T-helper 22 cell (primary cell): ENCODE measurements at places on chromosomes 7 and 10.

- no peak for DNase-seq
These were observed 45.6 kb upstream of the TES start for GRCh38 chr7:116164552-116165306.

DNA sequence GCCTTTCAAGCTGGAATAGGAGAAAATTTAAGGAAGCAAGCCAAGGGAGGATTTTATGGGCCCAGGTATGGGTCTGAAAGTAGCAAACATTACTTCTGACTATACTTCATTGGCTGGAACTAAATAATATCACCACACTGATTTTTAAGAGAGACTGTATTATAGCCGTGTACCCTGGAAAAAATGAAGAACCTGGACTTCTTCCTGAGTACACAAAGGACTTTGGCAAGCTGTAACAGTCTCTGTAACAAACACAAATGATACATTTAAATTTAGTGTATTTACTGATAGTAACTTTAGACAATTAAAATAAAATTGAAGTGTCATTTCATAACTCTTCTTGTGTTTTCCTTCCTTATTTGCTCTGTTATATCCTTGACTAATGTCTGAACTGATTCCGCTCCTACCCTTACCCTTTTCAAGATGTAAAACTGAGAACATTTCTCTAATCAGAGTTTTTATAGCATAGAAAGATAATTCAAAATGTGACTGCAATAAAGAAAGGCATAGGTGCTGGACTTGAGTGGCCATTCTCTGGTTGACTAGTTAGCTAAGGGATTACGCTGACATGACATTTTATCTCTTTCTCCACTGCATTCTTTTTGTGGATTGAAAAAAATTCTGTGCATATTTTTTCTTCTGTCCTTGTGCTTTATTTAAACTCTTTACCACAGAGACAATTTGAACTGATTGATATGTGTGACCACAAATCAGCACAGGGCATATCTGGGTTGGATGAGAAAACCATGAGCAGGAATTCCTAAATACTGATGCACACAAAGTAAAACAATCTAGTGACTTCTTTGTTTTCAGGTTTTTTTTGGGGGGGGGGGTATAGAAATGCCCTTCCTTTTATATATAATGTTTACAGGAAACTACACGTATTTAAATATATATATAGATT is 349.7 kb downstream of the MDFIC start:
- no peak for DNase-seq

GRCh38 chr7:38873433-38873832 is 35.6 kb downstream of the VPS41 start:
- no peak for DNase-seq

- no peak for DNase-seq
These were observed 46.4 kb downstream of the KIAA1217 start for GRCh38 chr10:24255115-24255880.

- no peak for DNase-seq
These were observed 201.8 kb downstream of the GLI3 start for GRCh38 chr7:42035210-42035609.

DNA sequence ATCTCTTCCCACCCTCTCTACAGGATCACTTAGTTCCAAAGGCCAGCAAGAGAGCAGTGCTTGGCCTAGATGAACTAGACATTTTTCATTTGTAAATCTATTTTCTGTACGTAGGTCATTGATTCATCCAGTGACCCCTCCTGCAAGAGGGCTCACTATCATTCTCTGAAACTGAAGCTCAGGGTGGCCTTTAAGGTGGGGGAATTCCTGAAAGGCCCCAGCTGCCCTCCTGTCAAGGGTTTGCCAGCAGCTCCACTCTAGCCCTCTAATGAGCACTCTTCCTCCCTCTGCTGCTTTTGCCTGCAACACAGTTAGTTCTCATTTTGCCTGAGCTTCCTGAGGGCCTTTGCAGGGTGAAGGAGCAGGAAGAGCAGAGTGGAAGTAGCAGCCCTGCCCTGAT is 41.2 kb downstream of the LRRC18 start:
- no peak for DNase-seq

DNA sequence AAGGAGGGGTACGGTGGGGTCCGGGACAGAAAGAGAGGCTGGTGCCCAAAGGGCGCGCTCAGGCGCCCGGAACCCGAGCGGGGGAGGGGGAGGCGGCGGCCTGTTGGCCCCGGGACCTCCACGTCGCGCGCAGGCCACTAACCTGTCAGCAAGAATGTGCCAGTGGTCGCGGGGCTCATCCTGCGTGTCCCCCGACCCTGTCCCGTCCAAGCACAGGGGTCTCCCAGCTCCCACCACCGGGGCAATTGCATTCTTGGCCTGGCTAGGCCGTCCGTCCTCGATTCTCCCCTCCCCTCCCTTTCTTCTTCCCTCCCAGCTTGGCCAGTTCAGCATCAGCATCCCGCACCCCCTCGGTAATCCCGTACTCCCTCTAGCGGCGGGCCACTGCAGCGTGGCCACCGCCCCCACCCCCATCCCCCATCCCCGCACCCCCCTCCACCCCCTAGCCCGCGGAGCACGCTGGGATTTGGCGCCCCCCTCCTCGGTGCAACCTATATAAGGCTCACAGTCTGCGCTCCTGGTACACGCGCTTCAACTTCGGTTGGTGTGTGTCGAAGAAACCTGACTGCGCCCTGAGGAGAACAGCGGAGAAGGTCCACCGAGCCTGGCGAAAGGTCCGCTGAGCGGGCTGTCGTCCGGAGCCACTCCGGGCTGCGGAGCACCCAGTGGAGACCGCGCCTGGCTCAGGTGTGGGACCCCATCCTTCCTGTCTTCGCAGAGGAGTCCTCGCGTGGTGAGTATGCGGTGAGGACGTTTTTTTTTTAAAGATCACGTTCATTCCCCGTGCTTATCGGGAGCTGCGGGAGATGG is at the start of gene SGCE:
TSS of gene SGCE (minus strand) at position 286 of the 810 bp plus-strand sequence. CDS start at position 251, 35 bp downstream.
- DNase-seq: peak; percentile 13

- no peak for DNase-seq
These were observed 45.6 kb downstream of the CACNA2D1 start for GRCh38 chr7:82397879-82398524.

- DNase-seq: no peak
These were observed 148.4 kb downstream of the MAD1L1 start for GRCh38 chr7:2084331-2084730.

GRCh38 chr10:116565534-116565933 is 19.8 kb downstream of the PNLIP start:
- DNase-seq: no peak

- DNase-seq: no peak
These were observed 50.0 kb downstream of the AOC1 start for GRCh38 chr7:150902078-150903033.

- no peak for DNase-seq
These were observed 147.4 kb downstream of the PDE1C start for GRCh38 chr7:31922848-31923247.

- no peak for DNase-seq
These were observed 346.4 kb downstream of the THSD7A start for GRCh38 chr7:11485636-11486035.

DNA sequence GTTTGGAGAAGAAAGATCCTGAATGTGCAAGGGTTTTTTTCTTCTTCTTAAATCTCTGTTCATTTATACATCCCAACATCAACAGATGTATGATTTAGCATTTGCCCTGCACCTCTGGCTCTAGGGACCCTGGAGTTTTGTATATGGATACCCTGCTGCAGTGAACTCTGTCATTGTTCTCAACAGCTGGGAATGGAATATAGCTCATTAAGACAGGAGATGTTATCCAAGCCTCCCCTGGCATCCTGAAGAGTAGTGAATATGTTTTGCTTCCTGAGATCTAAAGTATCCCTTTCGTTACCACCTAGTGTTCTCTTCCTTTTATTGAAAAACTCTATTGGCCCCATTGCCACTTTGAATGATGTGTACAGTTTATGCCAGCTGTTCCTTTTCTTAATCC is 275.9 kb downstream of the EXOC4 start:
- DNase-seq: no peak
